Brain (organoid and tissue), 16 donors: ENCODE measurements at places on chromosomes 4 and X. TPM values are rescaled to one million over a fixed set of nuclear protein-coding genes. Genes with fewer than 3 reads are reported as not detected.

Gene RPS6KA6
- polyA plus RNA-seq, result 2.1 TPM

Gene NFKB1
- 6.9 TPM for polyA plus RNA-seq

Gene TNIP3
- not detected for polyA plus RNA-seq

Gene AKAP4
- not detected for polyA plus RNA-seq

Gene MAGEA4
- not detected for polyA plus RNA-seq

Gene CXCL11
- polyA plus RNA-seq, result not detected

Gene TREX2
- polyA plus RNA-seq, result not detected

Gene GABRG1
- 1.8 TPM for polyA plus RNA-seq

Gene IQCM
- polyA plus RNA-seq, result not detected

Gene BBS7
- 6.0 TPM for polyA plus RNA-seq

Gene C4orf50
- polyA plus RNA-seq, result 1.0 TPM

Gene TRIM75
- polyA plus RNA-seq, result not detected

Gene ZNF280C
- polyA plus RNA-seq, result 1.3 TPM

Gene HHIP
- polyA plus RNA-seq, result 5.3 TPM

Gene FGFR3
- polyA plus RNA-seq, result 28.4 TPM

Gene TKTL2
- polyA plus RNA-seq, result not detected

Gene PAGE5
- not detected for polyA plus RNA-seq

Gene PDZD4
- 128 TPM for polyA plus RNA-seq

Gene PPBP
- 0.54 TPM for polyA plus RNA-seq

Gene HSPA4L
- 1.6 TPM for polyA plus RNA-seq

Gene CFAP99
- polyA plus RNA-seq, result 0.71 TPM

Gene TMEM271
- 2.1 TPM for polyA plus RNA-seq

Gene MAGED4
- polyA plus RNA-seq, result 107 TPM

Gene ATP1B4
- polyA plus RNA-seq, result not detected

Gene ARHGEF9
- 26.0 TPM for polyA plus RNA-seq

Gene SLC7A11
- polyA plus RNA-seq, result 1.5 TPM

Gene PNMA5
- 6.9 TPM for polyA plus RNA-seq

Gene HAND2
- polyA plus RNA-seq, result not detected

Gene TMPRSS11D
- not detected for polyA plus RNA-seq

Gene CTAG2
- not detected for polyA plus RNA-seq

Gene YY2
- polyA plus RNA-seq, result 0.22 TPM

Gene ZNF157
- polyA plus RNA-seq, result 1.6 TPM

Gene ARSJ
- polyA plus RNA-seq, result 0.27 TPM

Gene GCNA
- polyA plus RNA-seq, result 0.15 TPM

Gene STAP1
- not detected for polyA plus RNA-seq

Gene CYTL1
- polyA plus RNA-seq, result 1.8 TPM

Gene ASB12
- not detected for polyA plus RNA-seq

Gene MAGEA6
- 2.5 TPM for polyA plus RNA-seq

Gene PNPLA4
- 10.2 TPM for polyA plus RNA-seq

Gene CSAG1
- polyA plus RNA-seq, result 1.9 TPM

Gene FGF5
- polyA plus RNA-seq, result not detected
